ENCODE measurements at places on chromosomes 4 and X.

DNA sequence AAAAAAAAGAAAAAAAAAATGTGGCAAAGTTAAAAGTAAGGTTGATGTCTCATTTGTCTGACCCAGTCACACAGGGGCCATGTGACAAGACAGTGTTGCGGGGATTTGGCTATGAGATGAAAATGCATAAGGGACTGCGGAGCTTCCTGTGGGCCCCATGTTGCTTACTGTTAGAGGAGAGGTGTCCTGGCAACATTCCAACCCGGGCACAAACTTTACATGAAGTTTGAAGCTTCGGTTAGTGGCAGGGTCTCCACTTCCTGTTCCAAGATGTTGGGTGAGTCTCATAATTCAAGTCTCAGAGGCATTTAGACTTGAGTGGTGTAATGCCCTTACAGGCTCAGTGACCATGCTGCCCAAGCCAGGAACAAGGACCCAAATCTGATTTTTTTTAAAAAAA, 111.3 kb downstream of the MAML3 start:
- DNase-seq = no peak

GRCh38 chr4:127634181-127634580, 1.4 kb downstream of the INTU start:
- no peak for DNase-seq

DNA sequence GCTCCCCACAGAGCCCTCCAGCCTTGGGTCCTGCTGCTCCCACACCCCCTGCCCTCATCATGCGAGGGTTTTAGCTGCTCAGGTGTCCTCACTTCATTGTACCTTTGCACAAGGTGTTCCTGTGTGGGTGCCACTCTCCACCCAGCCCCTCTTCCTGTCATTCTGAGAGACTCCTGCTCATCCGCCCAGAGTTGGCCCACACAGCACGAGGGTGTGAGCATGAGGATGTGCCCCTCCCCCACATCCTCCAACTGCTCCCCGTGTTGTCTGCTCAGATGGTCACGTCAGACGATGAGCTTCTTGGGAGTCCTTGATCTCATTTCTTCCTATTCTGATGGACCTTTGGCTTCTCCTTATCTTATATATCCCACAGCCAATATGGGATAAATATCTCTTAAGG, 53.2 kb downstream of the HTT-AS start:
- DNase-seq = no peak

- DNase-seq = no peak
These were observed 98.6 kb downstream of the RBM47 start for GRCh38 chr4:40530961-40531635.

GRCh38 chrX:113868711-113869110, 715.2 kb upstream of the HTR2C start:
- no peak for DNase-seq

DNA sequence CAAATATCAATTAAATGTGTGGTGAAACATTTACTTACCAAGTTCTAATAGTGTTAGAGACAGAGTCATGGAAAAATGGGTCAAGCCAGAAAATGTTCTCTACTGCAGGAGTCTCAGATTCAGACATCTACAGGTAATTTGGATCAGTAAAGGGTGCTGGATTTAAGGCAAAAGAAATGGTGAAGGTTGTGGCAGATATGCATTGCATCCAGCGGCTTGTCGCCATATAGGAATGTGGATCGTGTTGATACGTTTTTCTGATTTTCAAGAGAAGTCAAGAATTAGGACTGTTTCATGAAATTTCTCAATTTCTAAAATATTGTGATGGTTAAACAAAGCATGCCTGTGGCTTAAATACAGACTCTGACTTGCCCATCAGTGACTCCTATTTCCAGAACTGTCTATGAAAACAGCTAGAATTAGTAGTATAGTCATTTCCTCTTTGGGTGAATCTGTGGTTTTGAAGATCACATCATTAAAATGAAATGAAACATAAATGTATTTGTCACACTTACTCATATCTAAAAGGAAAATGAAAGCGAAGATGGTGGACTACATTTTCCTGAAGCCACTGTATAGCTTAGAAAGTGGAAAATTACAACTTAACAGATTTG, 110.1 kb upstream of the VEGFC start:
- DNase-seq = no peak

DNA sequence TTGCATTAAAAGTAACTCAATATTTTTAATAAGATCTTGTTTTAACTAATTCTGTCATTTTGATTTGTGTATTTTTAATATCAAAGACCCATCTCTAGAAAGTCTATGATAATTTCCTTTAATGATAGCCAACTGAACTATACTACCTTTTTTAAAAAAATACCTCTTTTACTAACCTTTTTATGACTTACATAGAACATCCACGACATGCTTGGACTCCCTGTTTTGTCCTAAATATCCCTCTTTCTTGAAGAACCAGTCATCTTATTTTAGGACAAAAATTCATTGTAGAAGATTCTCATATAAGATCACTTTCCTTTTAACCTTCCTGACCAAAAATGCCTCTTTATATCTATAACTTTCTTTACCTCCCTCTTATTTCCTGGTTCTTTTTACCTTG, 76.8 kb upstream of the GC start:
- no peak for DNase-seq
